ENCODE measurements at places on chromosomes 16 and 17.
A peak's percentile ranks its signal among the peaks of the same experiment; 100 is the strongest.

DNA sequence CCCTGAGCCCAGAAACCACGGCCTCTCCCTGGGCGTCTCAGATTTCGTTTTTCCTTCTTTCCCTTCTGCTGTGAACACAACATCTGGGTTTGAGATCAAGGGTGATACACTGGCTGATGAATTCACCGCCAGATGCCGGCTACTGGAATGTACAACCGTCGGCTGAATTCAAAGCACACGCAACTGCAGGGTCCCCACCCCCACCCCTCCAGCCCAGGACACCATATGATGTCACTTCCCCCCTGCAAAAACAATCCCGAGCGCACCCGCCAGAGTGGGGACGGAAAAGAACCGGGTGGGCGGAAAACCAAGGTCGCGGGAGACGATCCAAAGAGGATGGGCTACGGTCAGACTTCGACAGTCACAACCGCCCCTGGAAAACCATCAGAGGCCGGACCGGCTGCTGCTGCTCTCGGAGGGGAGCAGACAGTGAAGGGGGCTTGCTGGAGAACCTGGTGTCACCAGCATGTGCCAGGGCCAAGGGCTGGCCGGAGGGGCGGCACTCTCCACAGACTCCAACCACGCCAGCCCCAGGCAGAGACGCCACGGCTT, 23.3 kb downstream of the CEP295NL start:
- no peak for DNase-seq

DNA sequence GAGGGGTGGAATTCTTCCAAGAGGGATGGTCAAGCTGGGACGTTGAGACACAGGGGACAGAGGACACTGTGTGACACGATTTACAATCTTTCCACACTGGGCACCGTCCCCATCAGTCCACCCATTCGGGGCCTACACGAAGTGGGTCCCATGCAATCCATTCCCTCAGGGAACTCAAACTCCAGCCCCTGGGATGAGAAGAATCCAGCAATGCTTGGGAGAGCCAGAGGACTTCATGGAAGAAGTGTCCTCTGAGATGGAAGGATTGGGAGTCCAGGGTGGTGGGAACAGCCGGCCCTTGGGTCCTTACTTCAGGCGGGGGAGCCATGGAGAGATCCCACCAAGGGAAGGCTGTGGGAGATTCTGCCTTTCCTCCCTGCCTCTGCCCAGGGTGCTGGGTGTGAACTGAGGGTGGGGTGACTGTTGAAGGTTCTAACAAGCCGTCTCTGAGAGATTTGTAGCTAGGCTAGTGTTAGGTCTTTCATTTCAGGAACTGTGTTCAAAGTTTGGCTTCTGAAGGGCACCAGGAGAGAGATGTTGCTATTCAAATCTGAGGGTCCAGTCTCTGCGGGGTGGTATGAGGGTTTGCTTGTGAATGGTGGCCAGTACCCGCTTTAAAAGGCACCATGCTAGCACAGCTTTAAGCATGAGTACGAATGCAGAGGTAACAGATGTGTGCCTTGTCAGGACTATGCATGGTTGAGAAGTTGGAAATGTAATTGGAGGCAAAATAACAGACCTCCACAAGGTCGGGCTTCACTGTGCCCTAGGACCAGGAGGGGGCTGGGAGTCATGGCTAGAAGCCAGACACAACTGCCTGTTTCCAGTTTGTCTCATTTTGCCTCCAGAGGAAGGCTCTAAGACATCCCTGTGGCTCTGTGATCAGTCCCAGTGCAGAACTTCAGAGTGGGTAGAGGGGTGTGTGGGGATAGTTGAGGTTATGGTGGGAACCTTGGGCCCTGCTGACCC, 1.9 kb downstream of the ATP1B2 start:
- no peak for DNase-seq

DNA sequence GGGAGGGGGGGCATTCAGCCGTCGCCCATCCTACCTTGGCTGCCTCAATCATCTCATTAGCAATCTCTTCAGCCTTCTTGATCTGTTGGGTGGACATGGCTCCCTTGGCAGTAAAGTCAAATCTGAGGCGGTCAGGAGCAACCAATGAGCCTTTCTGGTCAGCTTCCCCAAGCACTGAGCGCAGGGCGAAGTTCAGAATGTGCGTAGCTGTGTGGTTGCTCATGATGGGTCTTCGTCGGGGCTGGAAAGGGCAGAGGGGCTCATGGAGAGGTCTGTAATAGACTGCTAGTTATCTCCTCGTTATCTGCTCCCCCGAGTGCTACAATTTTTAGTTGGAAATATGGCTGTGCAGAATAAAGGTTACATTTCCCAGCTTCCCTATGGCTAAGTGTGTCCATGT, 7.2 kb upstream of the EXOSC6 start:
- DNase-seq, result no peak

- DNase-seq, result no peak
Observed at GRCh38 chr17:66840061-66840460, 5.1 kb downstream of the CACNG5 start.

DNA sequence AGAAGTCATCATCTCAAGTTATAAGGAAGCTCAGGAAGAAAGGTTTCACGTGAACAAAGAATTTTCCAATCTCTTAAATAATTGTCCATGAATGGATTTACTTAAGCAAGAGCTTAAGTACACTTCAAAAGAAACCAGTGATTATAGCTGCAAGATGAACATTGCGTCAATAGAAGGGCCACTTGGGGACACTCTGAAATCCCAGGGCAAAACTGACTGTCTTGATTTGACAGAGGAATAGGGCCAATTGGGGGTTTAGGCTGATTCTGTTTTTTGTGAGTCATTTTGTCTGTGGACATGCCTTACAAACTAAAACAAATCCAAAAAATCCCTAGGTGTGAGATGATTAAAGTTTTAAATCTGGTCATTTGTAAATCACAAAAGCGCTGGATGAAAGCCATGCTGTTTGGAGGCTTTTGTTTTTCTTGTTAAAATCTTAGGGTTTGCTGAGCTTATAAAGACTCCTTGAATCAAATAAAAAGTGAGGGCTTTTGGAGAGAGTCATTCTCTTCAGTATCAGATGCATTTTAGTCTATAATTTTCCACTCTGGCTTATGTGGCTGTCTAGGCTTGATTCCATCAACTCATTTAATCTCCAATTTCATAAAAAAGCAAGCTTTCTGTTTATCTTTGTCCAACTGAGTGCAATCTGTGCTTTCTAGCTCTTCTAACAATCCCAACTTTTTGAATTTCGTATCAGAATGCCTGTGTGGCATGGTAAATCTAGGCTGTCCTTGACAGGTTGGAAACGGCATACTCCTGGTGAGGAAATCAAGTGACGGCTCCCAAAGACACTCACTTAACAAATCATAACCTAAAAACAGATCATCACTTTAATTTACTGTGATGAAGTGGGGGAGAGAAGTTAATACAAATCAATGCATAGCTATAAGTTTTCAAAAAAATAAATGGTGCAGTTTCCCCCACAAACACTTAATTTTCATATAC, 98.2 kb upstream of the SOX9 start:
- peak; percentile 37 for DNase-seq

DNA sequence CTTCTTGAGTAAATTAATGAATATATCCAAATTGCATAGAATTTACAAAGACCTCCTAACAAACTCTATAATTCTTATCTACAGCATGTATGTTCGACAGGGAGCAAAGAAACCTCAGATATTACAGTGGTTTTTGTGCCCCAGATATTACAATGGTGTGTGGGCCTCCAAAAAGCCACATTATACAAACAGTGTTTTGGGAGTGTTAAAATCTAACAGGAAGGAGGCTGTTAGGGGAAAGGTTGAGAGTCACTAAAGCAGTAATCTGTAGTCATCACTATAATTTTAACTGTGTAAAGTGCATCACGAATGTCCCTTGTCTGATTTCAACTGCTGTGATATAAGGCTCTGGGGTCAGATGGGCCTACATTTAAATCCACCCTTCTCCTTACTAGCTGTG, 400.2 kb upstream of the C16orf82 start:
- no peak for DNase-seq

DNA sequence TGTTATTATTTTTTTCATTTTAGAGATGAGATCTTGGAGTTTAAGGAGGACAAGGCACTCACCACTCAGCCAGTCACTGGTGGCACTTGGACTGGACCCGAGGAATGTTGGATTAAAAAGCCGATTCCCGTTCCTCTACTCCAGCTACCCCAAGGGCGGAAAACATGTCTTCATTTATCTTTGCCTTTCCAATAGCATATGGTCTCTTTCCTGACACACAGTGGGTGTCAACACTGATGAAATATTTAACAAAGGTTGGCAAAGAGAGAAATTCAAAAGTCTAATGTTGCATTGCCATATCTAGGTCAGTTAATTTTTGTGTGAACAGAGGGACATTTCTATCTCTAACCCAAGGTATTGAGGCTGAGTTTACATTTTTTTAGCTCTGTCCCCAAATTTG, 459.7 kb downstream of the RBFOX1 start:
- no peak for DNase-seq

- DNase-seq, result no peak
Observed at GRCh38 chr16:12527071-12527470, 276.6 kb downstream of the CPPED1 start.

GRCh38 chr17:7573324-7574080, 5.9 kb upstream of the CD68 start:
- DNase-seq, result peak; percentile 78

- DNase-seq, result no peak
Observed at GRCh38 chr17:55305321-55306087, 40.7 kb downstream of the HLF start.

DNA sequence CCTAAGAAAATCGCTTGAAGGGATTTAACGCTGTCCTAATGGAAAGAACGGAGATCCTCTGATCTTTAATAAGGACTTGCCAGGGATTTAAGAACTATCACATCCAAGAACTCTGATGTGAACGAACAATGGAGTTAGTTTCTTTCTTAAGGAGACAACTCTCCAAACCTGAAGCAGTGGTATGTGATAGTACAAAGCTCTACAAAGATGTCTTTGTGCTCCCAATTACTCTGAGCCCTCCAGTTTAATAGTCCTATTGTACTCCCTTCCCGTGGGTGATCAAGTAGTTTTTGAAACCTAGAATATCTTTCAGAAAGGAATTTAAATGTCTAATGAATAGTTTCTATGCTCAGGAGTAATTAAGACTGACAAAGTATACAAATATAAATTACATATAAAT, 123.8 kb downstream of the FTO start:
- DNase-seq, result no peak

- DNase-seq, result no peak
Observed at GRCh38 chr16:60073376-60073775, 1339.3 kb upstream of the GOT2 start.

- DNase-seq, result no peak
Observed at GRCh38 chr16:27284865-27285675, 16.5 kb upstream of the NSMCE1 start.

- DNase-seq, result no peak
Observed at GRCh38 chr17:83109793-83110645, 30.6 kb downstream of the METRNL start.

DNA sequence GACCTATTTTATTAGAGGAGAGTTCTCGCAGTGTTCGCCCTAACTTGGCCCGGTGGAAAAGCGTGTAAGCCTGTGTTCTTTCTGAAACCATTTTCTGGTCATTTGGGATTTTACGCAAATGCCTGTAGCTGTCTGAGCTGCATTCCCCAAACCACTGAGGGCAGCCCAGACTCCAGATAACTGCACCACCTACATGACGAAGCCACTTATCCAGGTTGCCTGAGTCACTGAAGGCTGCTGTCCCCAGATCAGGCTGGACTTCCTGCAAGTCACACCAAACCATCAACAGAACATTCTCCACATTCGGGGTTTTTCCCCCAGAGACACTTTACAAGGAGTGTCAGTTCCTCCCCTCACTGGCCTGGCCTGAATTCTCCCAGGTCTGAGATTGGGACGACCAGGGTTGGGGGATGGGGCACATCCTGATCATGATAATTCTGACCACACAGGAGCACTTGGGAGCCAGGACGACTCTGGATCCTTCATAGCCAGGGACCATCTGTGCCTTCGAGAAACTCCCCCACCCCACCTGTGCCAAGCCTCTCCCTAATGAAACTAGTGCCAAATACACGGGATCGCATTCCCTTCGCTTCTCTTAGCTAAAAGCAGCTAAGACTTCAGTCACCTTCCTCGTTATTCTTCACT, 2.3 kb downstream of the RPRML start:
- DNase-seq, result no peak

GRCh38 chr17:19371259-19372010, 6.9 kb upstream of the MAPK7 start:
- no peak for DNase-seq

- DNase-seq, result no peak
Observed at GRCh38 chr17:49894761-49895160, 46.9 kb upstream of the TAC4 start.

GRCh38 chr17:42402117-42402516, 13.9 kb upstream of the STAT3 start:
- no peak for DNase-seq

DNA sequence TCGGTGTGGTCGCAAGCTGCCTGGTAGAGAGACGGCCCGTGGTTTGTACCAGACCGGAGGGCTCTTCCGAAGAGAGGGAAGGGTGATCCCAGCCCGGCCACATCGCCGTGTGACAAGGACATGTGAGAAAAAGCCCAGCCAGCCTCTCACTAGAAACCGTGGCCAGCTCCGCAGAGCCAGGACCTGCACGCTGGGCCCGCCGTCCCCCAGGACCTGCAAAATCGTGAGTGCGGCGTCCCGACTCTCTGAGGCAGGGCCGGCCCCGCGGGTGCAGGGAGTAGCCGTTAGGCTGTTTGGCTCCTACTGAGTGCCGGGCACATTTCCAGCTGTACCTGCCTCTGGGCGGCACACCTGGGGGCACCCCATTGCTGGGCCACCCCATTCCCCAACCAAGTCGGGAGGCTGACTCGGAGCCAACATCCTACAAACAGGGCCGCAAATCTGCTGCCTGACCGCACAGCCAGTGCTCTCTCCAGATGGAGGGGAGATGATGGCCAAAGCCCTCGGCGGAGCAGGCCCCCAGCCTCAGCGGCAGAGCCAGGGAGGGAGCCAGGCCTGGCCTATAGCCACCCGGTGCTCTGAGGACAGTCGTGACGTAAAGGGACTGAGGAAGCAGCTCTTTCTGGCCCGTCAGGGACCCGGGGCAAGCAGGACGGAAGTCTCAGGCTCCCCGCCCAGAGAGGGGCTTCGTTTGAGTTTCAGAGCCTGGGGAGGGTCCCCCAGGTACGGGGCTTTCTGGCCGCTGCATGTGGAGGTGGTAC, 33.6 kb upstream of the PABPN1L start:
- DNase-seq, result no peak

- DNase-seq, result no peak
Observed at GRCh38 chr17:50212121-50212843, 10.9 kb upstream of the COL1A1 start.

GRCh38 chr17:58531122-58531521, 16.7 kb upstream of the MTMR4 start:
- no peak for DNase-seq

DNA sequence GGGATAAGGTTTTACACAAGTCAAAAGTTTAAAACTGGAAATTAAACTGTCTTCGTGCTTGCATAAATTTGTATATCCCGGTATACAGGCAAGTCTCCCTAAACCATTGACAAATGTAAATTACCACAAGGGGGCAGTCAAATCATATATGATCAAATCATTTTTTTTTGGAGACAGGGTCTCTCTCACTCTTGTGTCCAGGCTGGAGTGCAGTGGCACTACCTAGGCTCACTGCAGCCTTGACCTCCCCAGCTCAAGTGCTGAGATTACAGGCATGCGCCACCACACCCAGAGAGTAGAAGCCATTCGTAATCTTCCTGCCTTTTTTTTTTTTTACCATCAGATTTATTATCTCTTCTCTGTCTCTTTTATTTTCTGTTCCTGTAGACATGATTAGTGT, 18.5 kb downstream of the TOP2A start:
- DNase-seq, result peak; percentile 75

- no peak for DNase-seq
Observed at GRCh38 chr17:62778990-62779681, 29.0 kb downstream of the MARCHF10 start.

Data from NAMALWA (cell line).